ENCODE measurements at places on chromosomes 1 and 21.

DNA sequence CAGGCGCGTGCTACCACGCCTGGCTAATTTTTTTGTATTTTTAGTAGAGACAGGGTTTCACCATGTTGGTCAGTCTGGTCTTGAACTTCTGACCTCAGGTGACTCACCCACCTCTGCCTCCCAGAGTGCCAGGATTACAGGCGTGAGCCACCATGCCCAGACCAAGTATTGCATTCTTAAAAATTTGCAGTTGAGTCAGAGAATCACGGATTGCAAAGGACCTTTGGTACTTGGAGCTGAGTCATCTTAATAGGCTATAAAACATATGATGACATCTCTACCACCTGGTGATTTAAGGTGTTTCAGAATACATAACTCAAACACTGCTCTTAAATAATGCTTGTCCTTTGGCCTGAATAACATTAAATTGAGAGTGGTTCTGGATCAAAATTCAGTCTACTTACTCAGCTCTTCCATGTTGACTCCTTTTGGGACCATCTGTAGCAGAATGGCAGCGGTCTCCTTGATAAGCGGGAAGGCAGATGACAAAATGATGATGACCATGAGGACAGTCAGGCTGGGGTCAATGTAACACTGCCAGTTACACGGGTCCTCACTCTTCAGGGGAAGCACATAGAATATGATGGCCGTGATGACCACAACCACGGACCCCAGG, 10.4 kb downstream of the SLC30A10 start:
- DNase-seq, result no peak

DNA sequence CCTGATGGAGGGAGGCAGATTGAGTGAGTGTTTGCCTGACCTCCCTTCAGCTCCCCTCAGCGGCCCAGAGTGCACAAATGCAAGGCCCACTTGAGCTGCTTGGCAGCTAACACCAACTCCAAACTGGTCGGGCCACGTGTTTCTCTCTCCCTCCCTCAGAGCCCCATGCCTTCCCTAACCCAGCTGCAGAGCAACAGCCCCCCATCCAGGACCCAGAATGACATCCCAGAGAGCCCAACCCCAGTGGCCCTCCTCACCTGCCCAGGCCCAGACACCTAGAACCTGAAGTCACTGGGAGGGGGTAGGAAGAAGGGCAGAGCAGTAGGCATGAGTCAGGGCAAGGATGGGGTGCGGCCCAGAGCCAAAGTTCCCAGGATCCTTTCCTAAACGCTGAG, 789 bp upstream of the S100A14 start:
- peak; percentile 72 for DNase-seq

DNA sequence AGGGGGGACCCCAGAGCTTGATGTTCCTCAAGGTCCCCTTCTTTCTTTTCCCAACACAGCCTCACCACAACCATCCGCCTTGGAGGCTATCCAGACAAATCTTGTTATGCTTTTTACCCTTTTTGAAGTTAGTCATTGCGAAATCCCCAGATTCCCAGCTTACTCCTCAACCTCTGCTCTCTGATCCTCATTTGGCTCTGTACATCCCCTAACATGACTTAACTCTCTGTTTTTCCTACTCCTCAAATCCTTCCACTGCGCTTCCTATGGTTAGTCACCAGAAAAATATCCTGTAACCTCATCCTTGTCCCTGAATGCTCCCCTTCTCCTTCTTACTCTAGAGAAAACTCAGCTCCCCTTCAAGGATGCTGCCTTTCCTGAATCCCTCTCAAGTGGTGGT, 189.1 kb upstream of the POU3F1 start:
- DNase-seq, result no peak

DNA sequence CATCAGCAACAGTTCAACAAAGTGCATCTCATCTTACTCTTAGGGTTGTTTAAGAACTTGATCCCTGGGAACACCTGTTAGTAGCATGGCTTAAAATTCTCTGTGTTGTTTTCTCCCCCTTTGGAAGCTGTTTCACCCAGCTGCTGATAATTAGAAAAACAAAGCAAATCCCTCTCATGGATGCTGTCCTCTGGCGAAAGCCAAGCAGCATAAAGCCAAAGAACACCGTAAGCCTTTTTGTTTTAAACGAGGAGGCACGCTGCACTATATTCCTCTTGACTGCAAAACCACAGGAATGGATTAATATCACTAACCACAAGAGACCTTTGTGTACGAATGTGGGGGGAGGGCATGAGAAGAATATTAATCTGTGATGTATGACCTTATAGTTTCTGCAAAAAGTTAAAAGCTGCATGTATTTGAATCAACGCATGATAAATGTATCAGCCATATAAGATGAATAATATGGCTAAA, 923.2 kb downstream of the LTN1 start:
- DNase-seq, result no peak

DNA sequence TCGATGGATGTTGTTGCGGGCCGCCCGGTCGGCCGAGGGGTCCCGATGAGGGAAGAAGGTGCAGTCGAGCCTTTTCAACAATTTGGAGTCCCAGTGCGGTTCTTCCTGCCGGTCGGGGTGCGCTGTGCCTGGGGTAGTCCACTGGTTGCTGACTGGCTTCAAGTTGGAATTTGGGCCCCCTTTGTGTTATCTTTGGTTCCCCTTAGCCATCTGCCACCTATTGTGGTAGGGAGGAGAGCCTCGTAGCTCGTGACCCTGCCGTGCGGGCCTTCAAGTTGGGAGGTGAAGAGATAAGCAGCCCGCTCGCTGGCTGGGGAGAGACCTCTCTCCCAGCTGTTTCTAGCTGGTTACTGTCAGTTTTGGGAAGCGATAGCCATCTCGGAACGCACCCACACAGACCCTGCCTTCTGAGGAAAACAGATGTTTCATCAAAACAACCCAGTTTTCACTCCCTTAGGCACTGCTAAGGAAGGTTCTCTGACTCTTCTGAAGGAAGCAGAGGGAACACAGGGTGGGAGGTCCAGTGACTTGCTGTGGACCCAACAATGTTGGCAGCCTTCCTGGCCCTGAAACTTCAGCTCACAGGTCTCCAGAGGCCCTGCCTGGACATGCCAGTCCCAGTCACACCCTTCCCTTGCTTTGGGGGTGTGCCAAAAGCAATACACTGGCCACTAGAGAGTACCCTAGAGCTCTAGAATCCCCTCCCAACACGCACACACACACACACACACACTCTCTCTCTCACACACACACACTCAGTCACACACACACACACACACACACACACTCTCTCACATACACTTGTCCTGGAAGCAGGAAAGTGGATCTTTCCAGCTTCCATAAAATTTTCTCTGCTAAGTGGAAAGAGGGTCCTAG, 1.0 kb downstream of the BTG2 start:
- DNase-seq, result no peak

GRCh38 chr1:173112129-173112528, 61.4 kb upstream of the TNFSF18 start:
- DNase-seq, result no peak

Data from suprapubic skin (tissue), 4 donors.